A549 treated with GW870086 at 1 μM for 4 hours (cell line): ENCODE measurements at places on chromosomes 12 and 14. TPM values are rescaled to one million over a fixed set of nuclear protein-coding genes. Genes with fewer than 3 reads are reported as not detected.

Gene PPP4R4
- total RNA-seq = 0.22 to 0.51 TPM (median 0.38 TPM) in 5 replicates

Gene CLEC4A
- total RNA-seq = 0.19 to 0.38 TPM in 2 of 5 replicates, not detected in the others

Gene SYNDIG1L
- total RNA-seq = not detected in 5 replicates

Gene SALL2
- 0.73 to 1.3 TPM (median 0.85 TPM) in 5 replicates for total RNA-seq

Gene MUCL1
- total RNA-seq = not detected in 5 replicates

Gene MYF5
- not detected in 5 replicates for total RNA-seq
